CD8-positive, alpha-beta memory T cell (primary cell): ENCODE measurements at places on chromosomes 6 and 20.

GRCh38 chr20:21243811-21244210, 59.3 kb upstream of the XRN2 start:
- H3K27me3 ChIP-seq = no peaks in the 10 kb centered on the region
- no peaks in the 10 kb centered on the region for H3K36me3 ChIP-seq
- H3K4me3 ChIP-seq = no peak overlapping the region
- DNase-seq = no peak
- H3K4me1 ChIP-seq = no peaks in the 10 kb centered on the region

GRCh38 chr6:134706806-134707205, 243.1 kb downstream of the ALDH8A1 start:
- DNase-seq = no peak
- H3K4me3 ChIP-seq = no peak overlapping the region
- no peaks in the 10 kb centered on the region for H3K27me3 ChIP-seq
- no peaks in the 10 kb centered on the region for H3K4me1 ChIP-seq

DNA sequence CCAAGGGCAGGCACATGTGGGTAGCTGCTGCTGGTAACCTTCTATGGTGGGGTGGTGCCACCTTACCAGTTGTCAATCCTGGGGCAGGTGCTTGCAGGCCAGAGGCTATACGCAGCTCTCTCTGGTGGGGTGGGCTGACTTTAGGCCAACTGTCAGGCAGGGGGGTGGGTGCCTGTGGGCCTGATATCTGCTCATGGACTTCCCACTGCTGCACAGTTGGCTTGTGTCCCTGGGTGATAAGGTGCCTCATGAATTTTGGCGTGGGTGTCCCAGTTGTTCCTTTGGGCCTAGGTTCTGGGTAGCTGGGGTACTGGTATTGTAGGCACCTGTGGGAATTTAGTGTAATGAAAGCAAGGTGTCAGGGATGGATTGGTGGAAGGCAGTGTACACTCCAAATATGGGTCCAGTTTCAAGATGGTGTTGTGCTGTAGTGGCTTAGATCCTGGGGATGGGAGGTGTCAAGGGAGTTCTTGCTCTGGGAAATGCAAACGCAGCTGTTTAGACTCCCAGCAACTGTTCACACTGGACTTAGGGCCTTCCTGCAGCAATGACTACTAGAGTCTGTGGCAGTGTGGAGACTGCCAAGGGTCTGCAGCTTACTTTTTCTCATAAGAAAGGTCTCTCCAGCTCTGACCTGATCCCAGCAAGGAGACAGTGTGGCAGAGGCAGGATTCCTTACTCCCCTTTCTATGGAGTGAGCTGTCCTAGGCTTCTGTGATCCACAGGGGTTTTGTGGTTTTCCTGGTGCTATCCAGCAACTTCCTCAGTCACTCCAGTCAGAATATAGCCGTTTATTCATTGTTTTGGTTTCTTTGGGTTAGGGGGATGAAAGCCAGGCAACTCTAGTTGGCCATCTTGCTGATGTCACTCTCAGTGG, 128.2 kb downstream of the CRYBG1 start:
- no peaks in the 10 kb centered on the region for H3K27me3 ChIP-seq
- no peaks in the 10 kb centered on the region for H3K4me1 ChIP-seq
- H3K4me3 ChIP-seq = no peak overlapping the region
- DNase-seq = no peak

- no peak for DNase-seq
- no peaks in the 10 kb centered on the region for H3K27me3 ChIP-seq
- H3K27ac ChIP-seq = no peak overlapping the region
- H3K36me3 ChIP-seq = no peaks in the 10 kb centered on the region
Observed at GRCh38 chr6:166778776-166779175, 151.7 kb upstream of the RPS6KA2 start.

DNA sequence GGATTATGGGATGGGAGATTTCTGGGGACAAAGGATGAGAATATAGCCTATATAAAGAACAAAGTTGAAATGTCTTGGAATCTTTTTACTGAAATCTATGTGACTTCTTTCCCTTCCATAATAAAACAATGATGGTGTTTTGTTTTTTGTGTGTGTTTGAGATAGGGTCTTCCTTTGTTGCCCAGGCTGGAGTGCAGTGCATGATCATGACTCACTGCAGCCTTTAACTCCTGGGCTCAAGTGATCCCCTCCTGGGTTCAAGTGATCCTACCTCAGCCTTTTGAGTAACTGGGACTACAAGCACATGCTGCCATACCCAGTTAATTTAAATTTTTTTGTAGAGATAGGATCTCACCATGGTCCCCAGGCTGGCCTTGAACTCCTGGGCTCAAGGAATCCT, 50.9 kb downstream of the FAM217A start:
- H3K4me3 ChIP-seq = no peak overlapping the region
- no peak overlapping the region for H3K27ac ChIP-seq
- peaks cover 20% of the 10 kb centered on the region for H3K36me3 ChIP-seq
- no peaks in the 10 kb centered on the region for H3K27me3 ChIP-seq
- no peak for DNase-seq

GRCh38 chr6:41663568-41663967, 25.3 kb downstream of the MDFI start:
- no peak overlapping the region for H3K27ac ChIP-seq
- no peaks in the 10 kb centered on the region for H3K4me1 ChIP-seq
- H3K36me3 ChIP-seq = no peaks in the 10 kb centered on the region
- no peak for DNase-seq

GRCh38 chr6:101980924-101981323, 587.4 kb downstream of the GRIK2 start:
- H3K27ac ChIP-seq = no peak overlapping the region
- H3K27me3 ChIP-seq = no peaks in the 10 kb centered on the region
- no peak overlapping the region for H3K4me3 ChIP-seq
- no peaks in the 10 kb centered on the region for H3K36me3 ChIP-seq

DNA sequence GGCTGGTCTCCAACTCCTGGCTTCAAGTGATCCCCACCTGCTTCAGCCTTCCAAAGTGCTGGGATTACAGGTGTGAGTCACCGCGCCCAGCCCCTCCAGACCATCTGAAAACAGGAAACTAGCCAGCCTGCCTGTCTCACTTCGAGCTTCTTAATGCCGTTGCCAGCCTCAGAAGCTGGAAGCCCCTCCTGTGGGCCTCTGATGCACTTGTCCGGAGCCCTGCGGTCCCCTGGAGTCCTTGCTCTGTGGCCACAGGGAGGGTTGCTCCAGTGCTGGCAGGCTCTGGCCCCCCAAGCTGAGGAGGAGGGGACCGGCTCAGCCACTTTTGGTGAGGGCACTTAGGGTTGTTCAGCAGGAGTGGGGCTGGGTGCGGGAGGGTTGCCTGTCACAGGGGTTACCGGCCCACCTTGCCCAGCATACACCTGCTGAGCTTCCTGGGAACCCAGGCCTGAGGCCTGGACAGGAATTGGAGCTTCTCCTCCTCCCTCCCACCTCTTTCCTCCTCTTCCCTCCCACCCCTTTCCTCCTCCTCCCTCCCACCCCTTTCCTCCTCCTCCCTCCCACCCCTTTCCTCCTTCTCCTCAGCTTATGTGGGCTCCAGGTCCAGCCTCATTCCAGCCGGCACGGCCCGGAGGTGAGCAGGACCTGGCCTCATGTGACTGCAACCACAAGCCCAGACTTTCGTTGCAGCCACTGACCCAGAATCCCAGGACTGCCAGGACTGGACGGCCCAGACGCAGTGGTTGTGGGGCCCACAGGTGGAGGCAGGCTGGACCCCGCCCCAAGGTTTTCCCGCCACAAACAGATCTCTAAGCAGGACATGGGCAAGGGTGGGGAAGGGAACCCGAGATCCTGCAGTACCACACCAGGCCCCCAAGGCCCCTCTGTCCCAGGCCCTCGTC, 9.4 kb upstream of the BIRC7 start:
- no peaks in the 10 kb centered on the region for H3K4me1 ChIP-seq
- no peak for DNase-seq

DNA sequence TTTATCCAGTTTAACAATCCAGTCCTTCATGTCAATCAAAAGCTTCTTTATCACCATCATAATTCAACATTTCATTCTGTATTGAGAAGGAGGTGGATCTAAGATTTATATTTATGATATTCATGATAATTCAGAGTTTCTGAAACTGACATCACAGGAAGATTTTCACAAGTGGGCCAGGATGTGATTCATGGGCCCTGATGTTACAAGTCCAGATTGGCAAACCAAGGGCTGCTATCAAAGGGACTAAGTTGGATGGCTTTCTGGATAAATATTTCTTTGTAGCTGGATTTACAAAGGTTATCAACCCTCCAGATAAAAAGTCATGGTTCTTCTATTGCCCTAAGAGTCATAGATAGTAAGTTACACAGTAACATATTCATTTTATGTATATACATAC, 866.5 kb downstream of the KIF16B start:
- no peaks in the 10 kb centered on the region for H3K36me3 ChIP-seq
- no peaks in the 10 kb centered on the region for H3K27me3 ChIP-seq
- no peak for DNase-seq
- no peak overlapping the region for H3K27ac ChIP-seq

DNA sequence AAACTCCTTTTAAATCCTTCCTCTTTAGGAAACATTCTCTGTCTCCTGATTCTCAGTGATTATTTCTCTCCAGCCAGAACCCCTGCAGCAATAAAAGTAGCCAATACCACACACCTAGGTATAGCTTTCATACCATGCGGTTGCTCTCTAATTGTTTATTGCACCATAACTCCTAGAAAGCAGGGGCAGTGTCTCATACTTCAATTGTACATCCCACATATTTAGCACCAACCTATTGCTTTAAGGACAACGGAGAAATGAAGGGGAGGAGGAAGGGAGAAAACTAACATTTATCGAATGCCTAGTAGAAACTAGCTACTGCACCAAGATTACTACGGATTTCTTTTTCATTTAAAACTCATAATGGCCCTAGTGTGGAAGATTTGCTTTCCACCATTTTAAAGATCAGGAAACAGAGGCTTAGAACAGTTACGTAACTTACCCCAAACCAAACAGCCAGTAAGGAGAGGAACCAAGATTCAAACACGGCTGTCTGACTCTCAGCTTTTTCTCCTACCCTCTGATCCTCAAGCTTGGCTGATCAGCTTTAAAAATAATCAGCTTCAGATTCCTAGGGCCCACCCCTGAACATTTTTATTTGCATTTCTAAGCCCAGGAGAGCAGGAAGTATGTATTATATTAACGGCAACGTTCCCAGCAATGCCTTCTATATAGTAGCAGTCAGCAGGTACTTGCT, 43.4 kb upstream of the ATXN1 start:
- H3K4me1 ChIP-seq = no peaks in the 10 kb centered on the region
- H3K4me3 ChIP-seq = no peak overlapping the region
- no peaks in the 10 kb centered on the region for H3K27me3 ChIP-seq

- H3K27ac ChIP-seq = no peak overlapping the region
- H3K36me3 ChIP-seq = no peaks in the 10 kb centered on the region
- no peaks in the 10 kb centered on the region for H3K27me3 ChIP-seq
- no peak overlapping the region for H3K4me3 ChIP-seq
Observed at GRCh38 chr20:17873410-17874270, 95.0 kb downstream of the SNX5 start.

DNA sequence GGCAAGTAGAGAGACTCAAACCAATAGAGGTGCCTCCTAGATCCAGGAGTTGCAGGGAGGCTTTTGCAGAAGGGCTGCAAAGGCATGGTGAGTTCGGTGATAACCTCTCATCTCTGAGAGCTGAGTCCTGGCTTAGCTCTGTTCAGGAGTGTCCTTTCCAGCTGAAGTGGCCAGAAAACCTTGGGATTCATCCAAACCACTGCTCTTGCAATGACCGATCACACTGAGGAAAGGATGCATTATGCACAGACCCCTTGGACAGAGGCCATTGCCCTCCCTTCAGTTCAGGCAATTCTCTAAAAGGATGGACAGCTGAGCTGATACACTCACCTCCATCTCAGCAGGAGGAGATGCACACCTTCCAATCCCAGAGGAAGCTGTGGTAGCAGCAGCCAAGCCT, 158.8 kb upstream of the ENPP5 start:
- H3K4me1 ChIP-seq = peaks cover 4% of the 10 kb centered on the region
- H3K4me3 ChIP-seq = no peak overlapping the region
- H3K36me3 ChIP-seq = no peaks in the 10 kb centered on the region
- DNase-seq = no peak
- H3K27ac ChIP-seq = no peak overlapping the region

- no peaks in the 10 kb centered on the region for H3K36me3 ChIP-seq
- no peaks in the 10 kb centered on the region for H3K4me1 ChIP-seq
- no peak overlapping the region for H3K27ac ChIP-seq
- no peaks in the 10 kb centered on the region for H3K27me3 ChIP-seq
- no peak overlapping the region for H3K4me3 ChIP-seq
- no peak for DNase-seq
Observed at GRCh38 chr6:134724771-134725340, 225.0 kb downstream of the ALDH8A1 start.

- no peak overlapping the region for H3K4me3 ChIP-seq
- no peaks in the 10 kb centered on the region for H3K4me1 ChIP-seq
- H3K27me3 ChIP-seq = no peaks in the 10 kb centered on the region
- no peaks in the 10 kb centered on the region for H3K36me3 ChIP-seq
Observed at GRCh38 chr6:115634131-115634530, 426.6 kb downstream of the FRK start.

DNA sequence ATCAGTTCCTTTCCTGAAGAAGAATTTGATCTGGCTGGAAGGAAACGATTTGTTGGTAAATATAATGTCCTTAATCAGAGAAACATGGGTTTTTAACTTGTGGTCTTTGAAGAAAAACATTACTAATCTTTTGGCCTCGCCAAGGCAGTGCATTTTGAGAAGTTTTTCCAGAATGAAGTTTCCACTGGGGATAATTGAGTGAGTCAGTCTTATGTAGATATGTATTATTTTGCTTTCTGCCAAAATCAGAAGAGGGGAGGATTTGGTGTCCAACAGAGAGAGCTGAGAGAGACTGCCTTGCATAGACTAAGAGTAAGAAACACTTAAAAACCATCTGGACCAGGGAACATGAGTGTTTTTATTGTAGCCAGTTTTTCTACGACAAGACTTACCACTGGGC, 79.9 kb downstream of the FNDC1 start:
- no peak for DNase-seq
- no peak overlapping the region for H3K27ac ChIP-seq
- H3K4me3 ChIP-seq = no peak overlapping the region
- H3K4me1 ChIP-seq = no peaks in the 10 kb centered on the region
- no peaks in the 10 kb centered on the region for H3K36me3 ChIP-seq

- no peaks in the 10 kb centered on the region for H3K27me3 ChIP-seq
- no peak overlapping the region for H3K27ac ChIP-seq
- H3K36me3 ChIP-seq = no peaks in the 10 kb centered on the region
- no peak overlapping the region for H3K4me3 ChIP-seq
- no peaks in the 10 kb centered on the region for H3K4me1 ChIP-seq
Observed at GRCh38 chr6:54910921-54911320, 64.3 kb downstream of the FAM83B start.

GRCh38 chr6:57303931-57304681, 13.3 kb upstream of the PRIM2 start:
- H3K4me1 ChIP-seq = no peaks in the 10 kb centered on the region
- no peaks in the 10 kb centered on the region for H3K27me3 ChIP-seq
- no peak overlapping the region for H3K27ac ChIP-seq

DNA sequence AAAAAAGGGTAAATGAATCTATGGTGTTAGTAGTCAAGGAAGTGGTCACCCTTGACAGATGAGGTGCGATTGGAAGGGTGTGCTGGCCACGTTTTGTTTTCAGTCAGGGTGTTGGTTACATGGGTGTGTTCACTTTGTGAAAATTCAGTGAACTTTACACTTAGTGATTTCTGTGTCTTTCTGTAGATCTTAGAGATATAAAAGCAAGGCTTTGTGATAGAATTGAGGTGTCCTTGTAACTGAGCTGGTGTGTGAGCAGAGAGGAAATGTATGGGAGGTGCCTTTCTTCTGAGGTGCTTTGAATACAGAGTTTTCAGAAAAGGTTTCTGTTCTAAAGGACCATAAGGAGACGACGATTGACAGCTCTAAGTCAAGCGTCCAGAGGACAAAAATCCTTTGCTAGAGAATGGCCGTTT, 90.5 kb downstream of the SAMD3 start:
- no peaks in the 10 kb centered on the region for H3K27me3 ChIP-seq
- H3K36me3 ChIP-seq = no peaks in the 10 kb centered on the region
- H3K4me1 ChIP-seq = peaks cover 69% of the 10 kb centered on the region
- H3K4me3 ChIP-seq = peak overlapping the region; percentile 7
- peak; percentile 83 for DNase-seq
- H3K27ac ChIP-seq = peak overlapping the region; percentile 52
